ENCODE measurements at places on chromosomes 13 and 19.

DNA sequence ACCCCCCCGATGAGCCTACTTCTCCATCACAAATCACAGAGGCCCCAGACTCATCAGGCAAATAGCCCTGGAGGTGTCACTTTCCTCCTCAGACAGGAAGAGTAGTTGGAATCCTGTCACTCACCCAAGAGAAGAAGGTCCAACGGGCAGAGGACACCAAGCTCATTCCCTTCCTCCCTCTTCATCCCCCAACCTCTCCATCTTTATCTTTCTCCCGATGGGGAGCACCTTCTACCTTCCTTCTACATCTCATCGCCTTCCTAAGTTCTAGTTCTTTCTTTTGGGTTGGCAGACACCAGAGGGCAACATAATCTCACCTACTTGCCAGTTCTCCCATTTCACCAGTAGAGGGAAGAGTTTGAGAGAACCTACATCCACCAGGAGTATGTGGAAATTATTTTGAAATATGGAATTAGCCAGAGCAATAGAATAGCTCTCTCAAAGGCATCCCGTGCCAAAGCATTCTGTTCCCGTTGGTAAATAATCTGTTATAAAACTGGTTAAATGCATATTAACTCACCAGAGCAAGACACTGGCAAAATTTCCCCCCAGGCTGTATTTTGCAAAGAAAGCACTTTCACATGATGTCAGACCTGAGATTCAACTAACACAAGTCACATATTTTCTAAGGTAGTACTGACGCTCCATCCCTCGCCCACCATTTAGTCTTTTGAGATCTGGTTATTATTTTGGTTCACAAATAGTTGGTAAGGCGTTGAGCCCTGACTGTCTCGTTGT, 55.0 kb downstream of the ZIC5 start:
- DNase-seq, result peak; percentile 76

- DNase-seq, result no peak
Measured at GRCh38 chr19:51015691-51016267, 3.7 kb downstream of the KLK10 start.

GRCh38 chr19:45186509-45187334, 8.1 kb downstream of the BLOC1S3 start:
- peak; percentile 75 for DNase-seq

- no peak for DNase-seq
Measured at GRCh38 chr13:69389899-69390298, 717.7 kb upstream of the ATXN8OS start.

GRCh38 chr19:888581-889385, 4.2 kb downstream of the MED16 start:
- no peak for DNase-seq

DNA sequence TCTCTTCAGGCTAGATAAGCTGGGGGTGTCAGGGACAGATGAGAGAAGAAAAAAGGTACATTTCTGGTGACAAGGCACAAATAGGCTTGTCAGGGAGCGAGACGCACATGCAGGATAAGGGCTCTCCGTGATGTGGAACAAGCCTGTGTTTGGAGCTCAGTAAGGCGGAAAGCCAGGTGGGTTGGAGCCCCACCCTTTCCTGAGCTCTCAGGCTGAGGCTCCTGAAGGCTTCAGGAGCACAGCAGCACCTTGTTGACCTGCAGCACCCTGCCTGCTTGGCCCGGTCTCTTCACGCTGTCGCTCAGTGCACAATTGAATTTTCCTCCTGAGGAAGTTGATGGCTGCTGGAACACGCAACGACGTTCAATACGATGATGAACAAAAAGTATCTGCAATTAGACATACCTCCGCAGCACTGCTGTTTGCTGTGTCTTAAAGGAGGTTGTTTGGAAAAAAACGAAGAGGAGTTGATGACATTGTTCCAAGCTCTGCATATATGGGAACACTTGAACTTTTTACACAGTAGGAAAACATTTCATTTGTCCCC, 29.3 kb downstream of the SERP2 start:
- DNase-seq, result no peak

DNA sequence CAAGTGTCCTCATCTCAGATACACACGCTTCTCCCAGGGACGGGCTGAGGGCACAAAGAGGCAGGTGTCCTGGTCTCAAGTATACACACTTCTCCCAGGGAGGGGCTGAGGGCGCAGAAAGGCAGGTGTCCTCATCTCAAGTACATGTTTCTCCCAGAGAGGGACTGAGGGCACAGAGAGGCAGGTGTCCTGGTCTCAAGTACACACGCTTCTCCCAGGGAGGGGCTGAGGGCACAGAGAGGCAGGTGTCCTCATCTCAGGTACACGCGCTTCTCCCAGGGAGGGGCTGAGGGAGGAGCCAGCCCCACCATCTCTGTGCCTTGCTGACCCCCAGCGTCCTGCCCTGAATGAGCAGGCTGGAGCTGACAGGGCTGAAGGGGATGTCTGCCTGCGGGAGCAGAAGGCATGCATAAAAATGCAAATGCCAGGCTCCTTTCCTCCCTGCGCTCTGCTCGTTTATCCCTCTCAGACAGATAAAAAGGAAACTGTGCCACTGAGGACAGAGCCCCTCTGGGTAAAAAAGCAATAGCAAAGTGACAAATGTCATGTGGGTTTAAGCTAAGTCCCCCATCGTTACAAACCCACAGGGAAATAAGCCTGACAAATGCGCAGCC, 96.1 kb upstream of the UQCRFS1 start:
- no peak for DNase-seq

DNA sequence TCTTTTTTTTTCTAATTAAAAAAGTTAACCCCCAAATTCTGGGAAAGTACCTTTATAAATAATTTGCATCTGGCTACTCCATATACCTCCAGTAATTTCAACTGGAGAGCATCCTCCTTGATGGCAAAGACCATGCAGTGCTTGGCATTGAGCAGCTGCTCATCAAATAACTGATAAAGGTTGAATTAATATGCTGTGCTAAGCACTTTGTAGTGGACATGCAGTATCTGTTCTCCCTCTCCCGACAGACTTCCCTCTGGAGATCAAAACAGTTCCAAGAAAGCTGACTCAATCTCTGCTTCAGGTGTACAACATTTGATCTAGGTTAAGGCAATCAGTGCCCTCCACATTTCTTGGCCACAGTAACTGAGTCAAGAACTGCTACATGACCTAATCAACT, 3.3 kb downstream of the SPRYD7 start:
- no peak for DNase-seq

GRCh38 chr13:38685974-38686576, 802 bp upstream of the FREM2 start:
- DNase-seq, result no peak
